Fibroblast of skin of left quadriceps (primary cell): ENCODE measurements at places on chromosomes 2 and 18.
A peak's percentile ranks its signal among the peaks of the same experiment; 100 is the strongest.

DNA sequence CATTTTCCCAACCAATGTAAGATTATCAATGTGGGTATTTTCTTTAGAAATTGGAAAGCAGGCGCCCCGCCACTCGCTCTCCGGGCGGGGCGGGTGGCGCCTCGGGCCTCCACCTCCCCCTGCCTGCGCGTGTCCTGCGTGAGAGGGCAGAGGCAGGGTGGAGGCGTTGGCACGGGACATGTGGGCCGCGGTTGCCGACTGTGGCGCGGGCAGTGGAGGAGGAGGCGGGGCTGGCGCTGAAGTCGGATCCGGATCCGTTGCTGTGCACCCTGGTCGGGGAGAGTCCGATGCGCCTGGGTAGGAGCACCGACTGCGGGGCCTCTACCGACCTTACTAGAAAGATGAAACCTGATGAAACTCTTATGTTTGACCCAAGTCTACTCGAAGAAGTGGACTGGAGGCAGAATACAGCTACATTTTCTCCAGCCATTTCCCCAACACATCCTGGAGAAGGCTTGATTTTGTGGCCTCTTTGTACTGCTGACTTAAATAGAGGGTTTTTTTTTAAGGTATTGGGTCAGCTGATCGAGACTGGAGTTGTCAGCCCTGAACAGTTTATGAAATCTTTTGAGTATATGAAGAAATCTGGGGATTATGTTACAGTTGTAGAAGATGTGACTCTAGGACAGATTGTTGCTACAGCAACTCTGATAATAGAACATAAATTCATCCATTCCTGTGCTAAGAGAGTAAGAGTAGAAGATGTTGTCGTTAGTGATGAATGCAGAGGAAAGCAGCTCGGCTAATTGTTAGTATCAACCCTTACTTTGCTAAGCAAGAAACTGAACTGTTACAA is 37.9 kb downstream of the PMS1 start:
- peak; percentile 37 for DNase-seq

DNA sequence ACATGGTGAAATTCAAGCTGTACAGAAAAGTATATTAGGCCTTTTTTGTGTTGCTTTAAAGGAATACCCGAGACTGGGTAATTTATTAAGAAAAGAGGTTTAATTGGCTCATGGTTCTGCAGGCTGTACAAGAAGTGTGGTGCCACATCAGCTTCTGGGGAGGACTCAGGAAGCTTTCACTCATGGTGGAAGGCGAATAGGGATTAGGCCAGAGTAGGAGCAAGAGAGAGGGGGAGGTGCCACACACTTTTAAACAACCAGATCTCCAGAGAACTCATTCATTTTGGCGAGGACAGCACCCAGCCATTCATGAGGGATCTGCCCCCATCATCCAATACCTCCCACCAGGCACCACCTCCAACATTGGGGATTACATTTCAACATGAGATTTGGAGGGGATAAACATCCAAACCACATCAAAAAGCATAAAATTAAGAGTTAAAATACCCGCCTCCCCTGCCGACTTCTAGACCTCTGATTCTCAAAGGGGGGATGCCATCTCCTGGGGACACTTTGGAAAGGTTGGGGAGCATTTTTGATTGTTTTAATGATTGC is 15.1 kb upstream of the LIPG start:
- no peak for DNase-seq

DNA sequence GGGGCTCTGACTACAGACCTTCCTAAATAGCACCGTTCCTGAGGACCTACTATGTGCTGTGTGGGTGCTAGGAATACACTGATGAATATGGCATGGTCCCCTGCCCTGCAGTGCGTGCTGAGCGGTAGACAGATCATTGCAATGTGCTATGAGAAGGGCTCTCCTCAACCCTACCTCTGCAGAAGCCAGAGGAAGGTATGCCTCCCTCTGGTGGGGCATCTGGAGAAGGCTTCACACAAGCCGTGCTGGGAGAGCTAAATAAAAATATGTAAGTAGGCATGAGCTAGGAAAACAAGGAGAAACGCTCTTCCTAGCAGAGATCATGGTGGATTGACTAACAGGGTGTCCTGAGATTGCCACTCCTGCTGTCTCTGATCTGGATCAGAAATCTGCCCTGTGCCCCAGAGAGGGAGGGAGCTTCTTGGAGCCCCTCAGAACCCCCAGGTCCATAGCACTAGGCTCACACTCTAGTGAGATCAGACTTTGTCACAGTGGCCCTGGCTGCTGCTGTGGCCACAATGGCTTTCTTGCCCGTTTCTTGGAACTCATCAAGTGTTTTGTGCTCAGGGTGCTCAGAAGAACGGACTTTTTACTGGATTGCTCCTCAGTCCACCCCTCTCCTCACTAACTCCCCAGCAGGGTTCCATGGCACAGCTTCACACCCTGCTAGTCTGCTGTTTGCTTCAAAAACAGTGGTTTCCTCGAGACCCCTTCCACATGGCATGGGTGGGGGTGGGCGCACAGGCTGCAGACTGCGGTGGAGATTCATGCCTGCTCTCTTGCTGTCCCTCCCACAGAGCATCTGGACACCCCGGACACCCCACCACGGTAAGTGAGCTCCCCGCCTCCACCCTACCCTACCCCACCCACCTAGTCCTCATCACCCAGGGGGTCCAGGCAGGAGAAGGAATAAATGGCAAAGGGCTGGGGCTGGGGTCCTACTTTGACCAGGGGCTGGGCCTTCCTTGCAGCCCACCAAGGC is 14.2 kb downstream of the SIGLEC15 start:
- DNase-seq, result peak; percentile 66

DNA sequence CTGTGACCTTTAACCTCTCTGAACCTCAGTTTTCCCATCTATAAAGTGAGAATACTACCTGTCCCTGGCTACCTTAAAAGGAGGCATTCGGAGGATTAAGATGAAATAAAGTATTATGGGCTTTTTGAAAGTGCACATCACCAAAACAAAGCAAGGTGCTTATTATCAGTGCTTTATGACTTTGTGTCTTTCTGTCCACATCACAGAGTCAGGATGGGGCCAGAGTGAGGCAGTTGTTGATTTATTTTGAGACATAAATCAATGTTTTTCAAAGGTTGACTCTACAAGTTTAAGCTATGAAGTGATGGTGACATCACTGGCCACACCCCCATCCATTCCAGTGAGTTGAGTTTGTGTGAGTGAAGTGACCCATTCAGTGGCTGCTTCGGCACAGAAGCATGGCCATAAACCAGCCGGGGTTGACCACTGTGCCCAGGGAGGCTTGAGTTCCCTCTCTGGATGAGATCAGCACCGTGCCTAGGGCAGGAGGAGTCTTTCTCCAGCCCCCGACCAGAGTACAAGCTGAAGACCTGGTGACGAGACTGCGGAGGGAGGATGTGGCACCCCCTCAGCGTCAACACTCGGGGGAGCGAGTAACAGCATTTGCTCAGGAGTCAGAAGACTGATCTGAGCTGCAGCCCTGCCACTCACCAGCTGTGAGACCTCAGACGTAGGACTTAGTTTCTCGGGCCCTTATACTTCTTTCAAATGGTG is 89.0 kb upstream of the PPP1CB start:
- no peak for DNase-seq

GRCh38 chr2:36616947-36617346 is 19.0 kb upstream of the FEZ2 start:
- DNase-seq, result no peak

GRCh38 chr2:120436885-120437603 is 91.1 kb downstream of the INHBB start:
- DNase-seq, result no peak

DNA sequence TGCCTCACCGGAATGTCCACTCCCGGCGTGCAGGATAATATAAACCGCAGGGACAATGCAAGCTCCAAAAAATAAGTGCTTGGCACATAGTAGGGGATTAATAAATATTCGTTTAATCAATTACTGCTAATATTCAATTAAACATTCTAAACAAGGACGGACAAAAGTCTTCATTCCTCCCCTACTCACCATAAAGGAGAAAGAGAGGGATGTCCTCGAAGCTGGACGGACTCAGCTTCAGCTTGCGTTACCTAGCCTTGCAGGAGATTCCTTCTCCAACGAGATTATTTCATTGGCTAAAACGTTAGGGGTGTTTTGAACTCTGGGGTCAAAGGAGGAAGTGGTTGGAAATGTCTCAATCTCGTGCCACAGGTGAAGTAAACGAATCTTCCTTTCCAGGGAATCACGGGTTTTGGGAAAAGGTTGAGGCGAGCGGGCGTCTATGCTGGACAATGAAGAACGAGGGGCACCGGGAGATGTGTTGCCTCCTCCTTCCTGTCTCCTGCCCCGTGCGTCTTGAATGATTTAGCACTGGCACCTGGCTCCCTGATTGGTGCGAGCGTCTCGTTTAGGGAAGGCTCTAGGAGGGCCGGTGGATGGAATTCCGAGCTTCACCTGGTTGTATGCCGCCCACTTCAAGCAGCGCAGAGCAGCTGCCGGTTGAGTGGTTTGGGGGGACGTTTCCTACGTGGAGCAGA is 2.0 kb upstream of the GAD1 start:
- DNase-seq, result no peak

DNA sequence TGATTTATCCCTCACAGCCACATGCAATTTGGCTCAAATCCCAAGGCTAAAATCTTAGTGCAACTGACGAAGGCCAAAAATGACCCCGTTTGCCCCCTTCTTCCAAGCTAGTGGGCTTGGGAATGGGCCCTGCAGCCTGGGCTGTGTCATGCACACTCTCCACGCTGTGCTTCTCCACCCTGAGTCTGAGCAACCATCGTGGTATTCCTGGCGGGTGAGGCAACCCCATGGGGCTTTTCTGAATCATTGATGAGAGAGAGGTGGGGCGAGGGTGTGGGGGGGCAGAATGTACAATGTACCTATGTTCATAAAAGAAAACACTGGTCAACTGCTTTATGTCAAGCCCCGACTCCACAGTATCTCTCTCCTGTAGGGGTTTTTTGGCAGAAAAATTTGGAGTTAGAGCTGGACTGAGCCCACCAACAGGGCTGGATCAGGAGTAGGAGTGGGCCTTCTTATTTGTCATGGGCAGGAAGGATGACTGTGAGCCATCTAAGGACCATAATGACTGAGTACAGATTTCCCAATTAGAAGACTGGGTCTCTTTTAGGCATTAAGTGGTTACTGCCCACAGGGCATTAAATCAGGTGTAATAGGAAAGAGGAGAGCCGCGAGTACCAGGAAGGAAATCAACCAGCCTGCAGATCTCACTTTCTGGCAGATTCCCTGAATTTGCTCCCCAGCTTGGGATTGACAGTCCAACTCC is 8.9 kb downstream of the SULT1C2 start:
- peak; percentile 32 for DNase-seq

- peak; percentile 49 for DNase-seq
Measured at GRCh38 chr2:164840930-164841718, 499 bp downstream of the COBLL1 start.

- no peak for DNase-seq
Measured at GRCh38 chr2:46283693-46284092, 13.5 kb upstream of the EPAS1 start.

- peak; percentile 25 for DNase-seq
Measured at GRCh38 chr18:12597760-12598159, 60.1 kb downstream of the SPIRE1 start.

- no peak for DNase-seq
Measured at GRCh38 chr2:154307007-154307406, 391.5 kb upstream of the KCNJ3 start.

- no peak for DNase-seq
Measured at GRCh38 chr2:5995832-5996231, 303.6 kb downstream of the SOX11 start.

- DNase-seq, result no peak
Measured at GRCh38 chr2:235215248-235215647, 263.4 kb downstream of the SH3BP4 start.

- peak; percentile 52 for DNase-seq
Measured at GRCh38 chr18:49174478-49174877, 223.7 kb upstream of the SMAD7 start.

- DNase-seq, result no peak
Measured at GRCh38 chr2:88765154-88765888, 73.8 kb downstream of the RPIA start.
